ENCODE measurements at places on chromosomes 6 and 20. TPM values are rescaled to one million over a fixed set of nuclear protein-coding genes. Genes with fewer than 3 reads are reported as not detected.

OR2H2 gene
- not detected for total RNA-seq

HAO1 gene
- not detected for total RNA-seq

C6orf58 gene
- not detected for total RNA-seq

ATP9A gene
- 39.7 TPM for total RNA-seq

RMND1 gene
- total RNA-seq: 32.2 TPM

MARCKS gene
- total RNA-seq: 333 TPM

MAPK13 gene
- total RNA-seq: 5.6 TPM

NOP56 gene
- total RNA-seq: 149 TPM

OR2B6 gene
- not detected for total RNA-seq

ASCC3 gene
- total RNA-seq: 76.7 TPM
